Naive thymus-derived CD8-positive, alpha-beta T cell (primary cell): ENCODE measurements at places on chromosomes 1 and 21.
A peak's percentile ranks its signal among the peaks of the same experiment; 100 is the strongest.

DNA sequence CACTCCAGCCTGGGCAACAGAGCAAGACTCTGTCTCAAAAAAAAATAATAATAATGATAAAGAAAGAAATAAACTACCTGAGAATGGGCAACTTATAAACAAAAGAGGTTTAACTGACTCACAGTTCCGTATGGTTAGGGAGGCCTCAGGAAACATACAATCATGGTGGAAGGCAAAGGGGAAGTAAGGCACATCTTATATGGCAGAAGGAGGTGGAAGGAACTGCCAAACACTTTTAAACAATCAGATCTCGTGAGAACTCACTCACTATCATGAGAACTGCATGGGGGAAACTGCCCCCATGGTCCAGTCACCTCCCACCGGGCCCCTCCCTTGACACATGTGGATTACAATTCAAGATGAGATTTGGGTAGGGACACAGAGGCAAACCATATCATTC, 6.3 kb upstream of the EGLN1 start:
- DNase-seq, result no peak

DNA sequence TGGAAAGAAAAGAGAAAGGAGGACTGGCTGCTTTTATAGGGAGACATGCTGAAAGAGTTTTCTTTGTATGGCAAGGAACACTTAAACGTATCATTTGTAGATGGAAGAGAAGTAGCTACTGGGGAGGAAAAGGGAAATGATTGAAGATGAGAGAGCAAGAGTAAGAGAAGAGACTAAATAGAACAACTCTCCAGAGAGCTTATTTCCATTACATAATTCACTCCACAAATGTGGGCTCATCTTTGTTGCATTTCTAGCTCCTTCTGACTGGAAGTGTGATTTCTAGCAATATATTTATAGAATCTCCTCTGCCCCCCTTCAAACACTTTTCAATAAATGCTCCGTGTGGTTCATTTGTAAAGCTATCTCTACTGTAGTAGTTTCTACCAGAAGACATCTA, 71.0 kb downstream of the ST6GALNAC5 start:
- no peak for DNase-seq

GRCh38 chr1:29842130-29842529, 605.8 kb downstream of the PTPRU start:
- no peak for DNase-seq

DNA sequence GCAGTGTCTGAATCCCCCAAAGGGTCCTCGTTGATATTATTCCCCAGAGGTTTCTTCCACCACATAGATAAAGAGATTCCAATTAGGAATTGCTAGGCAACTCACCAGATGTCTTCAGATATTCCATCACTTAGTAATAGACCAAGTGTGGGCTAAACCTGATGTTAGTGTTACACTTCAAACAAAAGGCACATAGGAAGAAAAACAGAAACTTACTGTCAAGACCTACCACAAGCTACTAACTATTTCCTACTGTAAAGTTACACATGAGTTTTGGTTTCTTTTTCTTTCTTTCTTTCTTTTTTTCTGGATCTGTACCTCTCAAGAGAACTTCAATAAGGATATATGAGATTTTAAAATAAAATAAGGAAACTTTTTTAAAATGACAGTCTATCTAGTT, 879.1 kb upstream of the NEGR1 start:
- DNase-seq, result no peak

GRCh38 chr1:67771152-67771551, 62.1 kb downstream of the GNG12 start:
- no peak for DNase-seq

DNA sequence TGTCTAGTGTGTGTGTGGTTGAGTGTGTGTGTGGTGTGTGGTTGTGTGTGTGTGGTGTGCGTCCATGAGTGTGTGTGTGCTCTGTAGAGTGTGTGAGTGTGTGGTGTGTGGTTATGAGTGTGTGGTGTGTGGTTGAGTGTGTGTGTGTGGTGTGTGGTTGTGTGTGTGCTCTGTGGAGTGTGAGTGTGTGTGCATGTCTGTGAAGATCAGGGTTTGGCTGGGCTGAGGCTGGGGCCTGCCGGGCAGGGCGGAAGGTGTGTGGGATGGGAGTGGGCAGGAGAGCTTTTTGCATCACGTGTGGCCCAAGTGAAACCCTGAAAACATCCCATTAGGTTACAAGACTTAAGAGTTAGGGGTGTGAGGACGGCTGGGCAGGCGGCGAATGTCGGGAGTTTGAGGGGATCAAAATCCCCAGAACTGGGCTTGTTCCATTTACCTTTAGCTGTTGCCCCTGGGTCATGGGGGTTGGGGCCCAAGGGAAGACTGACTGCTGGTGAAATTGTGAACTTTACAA, 2.9 kb upstream of the FCMR start:
- no peak for DNase-seq

- DNase-seq, result no peak
Observed at GRCh38 chr1:13829152-13829769, 129.3 kb downstream of the PRDM2 start.

- no peak for DNase-seq
Observed at GRCh38 chr1:158035014-158035413, 41.6 kb downstream of the KIRREL1 start.

DNA sequence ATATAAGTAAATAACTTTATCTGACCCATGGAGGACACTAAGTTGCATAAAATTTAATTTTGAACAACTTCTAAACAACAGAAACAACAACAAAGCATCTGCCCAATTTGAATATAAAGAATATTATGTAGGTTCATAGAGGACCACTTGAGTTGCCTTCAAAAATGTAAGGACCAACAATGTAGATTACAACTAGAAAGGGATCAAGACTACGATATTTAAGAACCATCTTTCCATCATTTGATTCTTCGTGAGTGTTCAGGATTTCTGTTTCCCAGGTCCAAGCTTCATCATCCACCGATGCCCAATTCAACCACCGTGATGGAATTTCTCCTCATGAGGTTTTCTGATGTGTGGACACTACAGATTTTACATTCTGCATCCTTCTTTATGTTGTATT, at the start of gene OR14C36:
TSS of gene OR14C36 (plus strand) at position 301 of the 400 bp plus-strand sequence. CDS start at position 301, 0 bp downstream.
- no peak for DNase-seq

GRCh38 chr1:180909005-180909414, 3.7 kb upstream of the KIAA1614 start:
- DNase-seq, result no peak

DNA sequence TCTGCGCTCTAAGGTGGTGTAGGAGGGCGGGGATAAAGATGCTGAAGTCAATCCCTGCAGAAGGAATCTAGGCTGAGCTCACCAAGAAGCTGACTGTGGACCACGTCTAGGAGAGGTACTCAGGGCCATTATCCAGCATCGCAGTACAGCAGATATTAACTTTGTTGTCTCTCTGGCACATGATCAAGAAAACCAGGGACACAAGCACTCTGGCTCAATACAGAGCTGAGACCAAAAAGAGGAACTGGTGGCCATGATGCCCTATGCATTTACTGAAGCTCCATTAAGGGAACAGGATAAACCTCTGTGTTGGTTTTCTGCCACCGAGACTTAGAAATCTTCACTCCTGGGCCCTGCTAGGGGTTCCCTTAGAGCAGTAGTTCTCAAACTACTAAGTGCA, 38.0 kb upstream of the ANGPTL7 start:
- DNase-seq, result no peak

DNA sequence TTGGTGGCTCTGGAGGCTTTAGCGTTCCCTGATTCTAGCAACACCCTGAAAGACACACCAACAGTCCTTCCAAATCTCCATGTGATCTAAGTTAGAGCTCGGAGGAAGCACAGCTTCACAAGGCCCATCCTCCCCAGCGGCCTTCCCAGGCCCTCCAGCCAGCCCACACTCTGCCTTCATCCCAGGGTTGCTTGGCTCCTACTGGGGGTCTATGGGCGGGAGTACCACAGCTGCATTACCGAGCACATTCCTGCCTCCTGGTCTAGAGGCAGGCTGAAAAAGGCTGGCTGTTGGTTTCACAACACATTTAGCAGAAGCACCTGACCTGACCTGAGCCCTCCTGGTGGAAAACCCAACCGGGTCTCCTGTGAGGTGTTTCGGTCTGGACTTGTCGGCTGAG, 54.7 kb upstream of the TRIM67 start:
- DNase-seq, result no peak

DNA sequence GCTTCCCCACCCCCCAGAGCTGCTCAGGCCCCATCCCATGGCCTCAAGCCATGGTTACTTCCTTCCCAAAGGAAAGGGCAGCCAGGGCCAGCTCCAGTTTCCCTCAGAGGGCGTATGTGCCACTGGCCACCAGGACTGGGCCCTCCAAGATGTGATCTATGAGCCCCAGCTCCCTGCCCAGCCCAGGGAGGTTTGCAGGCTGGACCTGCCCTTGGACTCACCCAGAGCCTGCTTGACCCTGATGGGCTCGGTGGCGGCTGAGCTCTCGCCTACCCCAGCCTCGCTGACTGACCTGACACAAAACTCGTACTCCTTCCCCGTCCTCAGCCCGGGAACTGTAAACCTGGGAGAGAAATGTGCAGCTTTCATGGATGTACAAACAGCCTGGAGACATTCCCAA, 29.6 kb downstream of the MYOM3 start:
- no peak for DNase-seq

- no peak for DNase-seq
Observed at GRCh38 chr21:38448671-38449385, 49.4 kb downstream of the ERG start.

DNA sequence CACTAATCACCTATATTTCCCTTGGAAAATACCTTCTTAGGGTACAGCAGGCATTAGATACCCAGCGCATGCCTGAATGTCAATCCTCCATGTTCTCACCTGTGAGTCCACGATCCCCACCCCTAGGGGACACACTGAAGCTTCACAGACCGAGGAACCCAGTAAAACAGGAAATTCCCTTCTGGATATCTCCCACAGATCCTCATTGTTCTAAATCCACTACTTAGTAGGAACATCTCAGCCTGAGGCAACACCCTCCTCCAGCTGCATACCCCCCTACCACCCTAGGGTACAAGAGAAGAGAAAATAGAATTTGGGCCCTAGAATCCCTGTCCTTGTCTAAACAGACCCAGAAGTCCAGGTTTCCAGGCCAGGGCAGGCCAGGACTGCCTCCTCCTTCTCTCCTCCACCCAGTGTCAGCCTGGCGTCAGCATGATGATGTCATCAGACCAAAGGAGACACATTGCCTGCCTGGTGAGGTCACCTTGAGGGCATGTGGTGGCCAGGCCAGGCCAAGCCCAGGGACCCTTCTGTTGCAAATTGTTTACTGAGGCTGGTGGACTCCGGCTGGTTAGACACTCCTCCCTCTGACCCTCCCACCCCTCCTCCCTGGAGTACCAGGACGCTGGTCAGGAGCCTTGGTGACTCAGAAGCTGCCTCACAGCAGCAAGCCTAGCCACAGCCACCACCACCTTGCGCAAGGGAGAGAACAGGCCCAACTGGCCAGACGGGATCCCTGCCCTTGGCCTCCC, 6.2 kb downstream of the NECTIN4 start:
- DNase-seq, result no peak

DNA sequence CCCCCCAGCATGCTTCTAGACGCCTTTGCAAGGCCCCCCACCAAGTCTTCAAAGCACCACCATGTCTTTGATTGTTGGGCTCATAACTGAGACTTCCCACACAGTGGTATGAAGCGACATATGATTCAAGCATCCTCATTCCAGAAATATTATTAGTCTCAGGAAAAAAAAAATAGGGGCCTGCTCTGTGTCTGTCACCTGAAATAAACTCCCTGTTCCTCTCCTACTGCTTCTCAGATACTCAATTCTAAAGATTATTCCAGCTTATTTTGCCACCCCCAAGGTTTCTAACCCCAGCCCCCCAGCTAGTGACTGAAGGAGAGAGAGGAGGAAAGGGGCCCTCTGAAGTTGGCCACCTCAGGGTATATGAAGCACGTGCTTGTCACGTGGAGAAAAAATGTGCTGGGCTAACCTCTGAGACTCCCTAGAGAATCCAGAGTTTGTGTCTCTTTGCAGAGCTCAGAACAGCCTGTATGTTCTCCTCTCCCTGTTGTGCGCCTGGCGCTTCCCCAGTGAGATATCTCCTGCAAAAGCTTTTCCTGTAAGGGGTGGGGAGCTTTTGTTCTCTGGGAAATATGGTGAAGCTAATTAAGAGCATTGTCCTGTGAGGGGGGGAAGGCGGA, 35.9 kb upstream of the RASAL2 start:
- no peak for DNase-seq

DNA sequence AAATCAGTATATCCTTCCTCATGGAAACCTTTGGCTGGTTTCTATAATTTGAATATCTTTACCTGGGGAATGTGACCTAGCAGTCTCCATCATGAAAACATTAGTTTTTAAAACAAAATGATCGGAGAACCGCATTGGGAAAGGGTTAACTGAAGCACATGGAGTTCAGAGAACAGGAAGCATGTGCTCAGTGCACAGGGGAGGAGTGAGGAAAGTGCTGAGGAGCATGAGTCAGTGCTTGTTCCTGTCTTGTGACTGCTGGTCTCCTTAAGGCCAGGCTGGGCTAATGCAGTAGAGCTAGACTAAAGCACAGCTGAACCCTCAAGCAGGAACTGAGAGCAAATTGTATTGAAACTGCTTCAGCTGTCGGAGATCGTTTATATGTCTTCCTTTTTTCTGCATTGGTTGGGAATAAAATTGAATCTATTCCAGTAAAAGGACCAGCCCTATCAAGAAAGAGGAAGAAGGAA, 5.8 kb downstream of the IFI16 start:
- no peak for DNase-seq

- no peak for DNase-seq
Observed at GRCh38 chr1:240888039-240888786, 276.3 kb upstream of the GREM2 start.

- DNase-seq, result peak; percentile 88
Observed at GRCh38 chr21:45078877-45079281, 4.5 kb downstream of the ADARB1 start.

DNA sequence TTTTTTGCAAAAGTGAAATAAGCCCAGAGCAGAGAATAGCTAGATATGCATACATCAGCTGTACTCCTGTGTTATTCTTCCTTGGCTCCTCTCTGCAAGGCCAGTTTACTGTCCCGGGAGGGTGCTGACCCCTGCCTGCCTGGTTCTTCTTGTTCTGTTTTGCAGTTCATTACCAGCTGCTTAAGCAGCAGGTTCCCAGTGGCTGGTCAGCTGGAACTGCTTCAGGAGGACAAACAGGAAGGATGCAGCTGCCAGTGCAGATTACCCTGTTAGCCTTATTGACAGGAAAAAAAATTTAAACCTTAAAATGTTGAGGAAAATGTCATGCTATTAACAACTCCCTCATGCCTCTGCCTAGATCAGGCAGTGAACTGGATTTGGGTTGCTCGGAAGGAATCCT, 16.0 kb upstream of the LRIG2 start:
- no peak for DNase-seq

DNA sequence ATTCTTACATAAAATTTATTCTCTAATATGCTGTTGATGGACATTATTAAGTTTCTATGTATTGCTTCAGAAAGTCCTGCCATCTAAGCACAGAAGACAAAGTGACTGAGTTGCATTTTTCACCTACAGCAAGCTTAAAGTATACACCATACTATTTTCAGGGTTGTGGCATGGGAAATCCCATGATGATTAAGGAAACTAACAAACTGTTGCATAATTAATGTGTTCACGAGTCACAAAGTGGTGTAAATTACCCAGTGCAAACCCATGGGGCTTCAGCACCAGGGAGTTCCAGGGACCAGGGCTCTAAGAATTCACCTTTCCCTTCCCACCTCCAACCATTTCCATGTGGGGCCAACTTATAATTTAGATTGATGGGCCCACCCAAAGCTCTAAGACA, 81.9 kb upstream of the NR5A2 start:
- no peak for DNase-seq

- no peak for DNase-seq
Observed at GRCh38 chr1:86645851-86646250, 58.5 kb upstream of the SH3GLB1 start.
